ENCODE measurements at places on chromosomes 1 and 21.

- no peak overlapping the region for H3K27ac ChIP-seq
- H3K4me1 ChIP-seq, result no peaks in the 10 kb centered on the region
- H3K27me3 ChIP-seq, result no peaks in the 10 kb centered on the region
- DNase-seq, result no peak
Measured at GRCh38 chr1:18776777-18777176, 82.7 kb downstream of the TAS1R2 start.

DNA sequence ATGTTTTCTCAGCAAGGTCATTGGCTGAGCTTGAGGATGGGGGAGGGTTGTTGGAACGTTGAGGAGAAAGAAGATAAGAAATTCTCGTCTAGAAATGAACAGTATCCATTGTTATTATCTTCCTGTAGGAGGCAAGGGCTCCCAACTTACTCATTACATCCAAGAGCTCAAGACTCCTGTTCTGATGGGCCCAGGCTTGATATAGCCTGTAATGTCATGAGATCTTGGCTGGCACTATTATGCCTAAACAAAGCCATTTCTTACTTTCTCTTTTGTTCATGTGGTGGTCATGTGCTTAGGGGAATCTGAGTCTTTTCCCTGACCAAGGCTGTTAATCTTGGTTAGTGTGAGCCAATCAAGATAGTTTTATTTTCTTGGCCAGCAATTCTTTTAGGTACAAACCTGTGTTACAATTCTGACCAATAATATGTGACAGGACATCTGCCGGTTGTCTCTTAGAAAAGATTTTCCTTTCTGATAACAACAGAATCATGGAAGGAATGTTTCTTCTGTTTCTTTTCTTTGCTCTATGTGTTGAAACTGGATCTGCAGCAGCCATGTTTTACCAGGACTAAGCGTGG lies 15.2 kb upstream of the IGSF3 start:
- H3K4me3 ChIP-seq, result no peak overlapping the region
- no peaks in the 10 kb centered on the region for H3K27me3 ChIP-seq
- peaks cover 3% of the 10 kb centered on the region for H3K4me1 ChIP-seq
- H3K36me3 ChIP-seq, result no peaks in the 10 kb centered on the region
- peak overlapping the region; percentile 25 for H3K27ac ChIP-seq
- no peak for DNase-seq

- H3K36me3 ChIP-seq, result peaks cover under 1% of the 10 kb centered on the region
- peak overlapping the region; percentile 78 for H3K4me3 ChIP-seq
- H3K27ac ChIP-seq, result peak overlapping the region; percentile 94
- no peak for DNase-seq
Measured at GRCh38 chr1:150009604-150010392, 728 bp downstream of the OTUD7B start.

- H3K4me3 ChIP-seq, result no peak overlapping the region
- H3K27ac ChIP-seq, result no peak overlapping the region
- H3K4me1 ChIP-seq, result no peaks in the 10 kb centered on the region
- H3K27me3 ChIP-seq, result no peaks in the 10 kb centered on the region
- DNase-seq, result no peak
Measured at GRCh38 chr1:160009801-160010200, 22.0 kb downstream of the PIGM start.

GRCh38 chr1:66549017-66549416 lies 15.1 kb downstream of the SGIP1 start:
- no peak for DNase-seq
- H3K27ac ChIP-seq, result no peak overlapping the region
- H3K4me3 ChIP-seq, result no peak overlapping the region
- H3K36me3 ChIP-seq, result no peaks in the 10 kb centered on the region
- no peaks in the 10 kb centered on the region for H3K4me1 ChIP-seq

DNA sequence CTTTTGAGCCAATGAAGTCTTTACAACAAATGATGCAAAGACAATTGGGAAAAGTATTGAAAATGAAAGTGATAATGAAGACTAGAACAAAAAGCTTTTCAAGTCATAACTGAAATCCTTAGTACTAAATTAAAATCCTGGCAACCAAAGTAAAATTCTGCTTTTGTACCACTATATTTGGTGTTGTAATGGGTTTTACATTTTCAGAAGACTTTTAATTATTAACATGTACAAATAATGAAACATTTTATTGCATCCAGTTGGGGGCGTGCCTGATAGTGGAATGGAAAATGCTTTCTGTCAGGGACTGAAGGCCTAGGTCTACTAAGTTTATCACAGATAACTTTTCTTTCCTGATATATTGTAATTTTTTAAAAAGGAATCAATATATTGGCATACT lies 89.4 kb downstream of the SDCCAG8 start:
- no peak for DNase-seq
- no peaks in the 10 kb centered on the region for H3K27me3 ChIP-seq
- no peak overlapping the region for H3K4me3 ChIP-seq
- no peaks in the 10 kb centered on the region for H3K4me1 ChIP-seq

GRCh38 chr1:25744140-25744581 lies 55.8 kb upstream of the SELENON start:
- no peak for DNase-seq
- H3K36me3 ChIP-seq, result no peaks in the 10 kb centered on the region
- H3K4me1 ChIP-seq, result peaks cover 49% of the 10 kb centered on the region
- peak overlapping the region; percentile 83 for H3K27ac ChIP-seq
- H3K4me3 ChIP-seq, result no peak overlapping the region
- no peaks in the 10 kb centered on the region for H3K27me3 ChIP-seq

GRCh38 chr1:114607223-114607622 lies 25.8 kb upstream of the BCAS2 start:
- peak overlapping the region; percentile 89 for H3K27ac ChIP-seq
- DNase-seq, result no peak
- H3K4me3 ChIP-seq, result no peak overlapping the region
- no peaks in the 10 kb centered on the region for H3K27me3 ChIP-seq
- H3K4me1 ChIP-seq, result peaks cover 53% of the 10 kb centered on the region
- peaks cover 13% of the 10 kb centered on the region for H3K36me3 ChIP-seq

- H3K27me3 ChIP-seq, result no peaks in the 10 kb centered on the region
- DNase-seq, result no peak
- no peaks in the 10 kb centered on the region for H3K36me3 ChIP-seq
- peaks cover 69% of the 10 kb centered on the region for H3K4me1 ChIP-seq
Measured at GRCh38 chr1:155005076-155006011, 2.7 kb downstream of the ZBTB7B start.

GRCh38 chr1:242411901-242412300 lies 112.6 kb downstream of the PLD5 start:
- no peak for DNase-seq
- no peaks in the 10 kb centered on the region for H3K4me1 ChIP-seq
- no peak overlapping the region for H3K4me3 ChIP-seq
- H3K27ac ChIP-seq, result no peak overlapping the region
- H3K36me3 ChIP-seq, result no peaks in the 10 kb centered on the region

Measured in esophagus squamous epithelium (tissue), 5 donors.